ENCODE measurements at places on chromosomes 5 and 9.

DNA sequence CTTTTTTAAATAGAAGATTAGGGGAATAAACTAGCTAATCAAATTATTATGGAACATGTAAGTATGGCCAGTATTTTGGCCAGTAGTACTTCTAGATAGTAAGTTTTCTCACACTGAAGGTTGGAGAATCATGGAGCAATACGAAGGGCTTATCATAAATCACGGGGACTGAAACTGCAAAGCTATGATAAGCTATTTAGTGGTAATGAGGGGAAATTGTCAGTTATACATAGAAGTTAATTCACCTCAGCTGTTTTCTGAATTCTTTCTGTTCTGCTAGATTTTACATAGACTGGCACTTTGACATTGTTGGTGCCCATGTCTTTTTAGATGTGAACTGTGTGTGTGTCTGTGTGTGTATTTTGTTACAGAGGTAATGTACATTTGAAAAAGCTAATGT lies 34.5 kb upstream of the FAM151B start:
- DNase-seq, result no peak

GRCh38 chr9:136701668-136702053 lies 10.7 kb upstream of the DIPK1B start:
- no peak for DNase-seq

- DNase-seq, result no peak
Observed at GRCh38 chr5:149221326-149221725, 50.3 kb upstream of the AFAP1L1 start.

GRCh38 chr5:106171132-106171531 lies 1499.6 kb downstream of the EFNA5 start:
- no peak for DNase-seq

DNA sequence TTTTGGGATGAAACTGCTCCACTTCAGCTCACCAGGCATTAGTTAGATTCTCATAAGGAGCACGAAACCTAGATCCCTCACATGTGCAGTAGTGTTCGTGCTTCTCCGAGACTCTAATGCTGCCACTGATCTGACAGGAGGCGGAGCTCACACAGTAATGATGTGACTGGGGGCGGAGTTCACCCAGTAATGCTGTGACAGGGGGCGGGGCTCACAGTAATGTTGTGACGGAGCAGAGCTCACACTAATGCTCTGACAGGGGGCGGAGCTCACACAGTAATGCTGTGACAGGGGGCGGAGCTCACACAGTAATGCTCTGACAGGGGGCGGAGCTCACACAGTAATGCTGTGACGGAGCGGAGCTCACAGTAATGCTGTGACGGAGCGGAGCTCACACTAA lies 27.1 kb upstream of the LRRC14B start:
- no peak for DNase-seq

GRCh38 chr5:34923694-34924461 lies 5.5 kb upstream of the DNAJC21 start:
- DNase-seq, result no peak

Data from NCI-H1105 (cell line).